CD4-positive, alpha-beta T cell (primary cell): ENCODE measurements at places on chromosomes 7 and 10. TPM values are rescaled to one million over a fixed set of nuclear protein-coding genes. Genes with fewer than 3 reads are reported as not detected.
A peak's percentile ranks its signal among the peaks of the same experiment; 100 is the strongest.

GRCh38 chr10:59587083-59587755 lies 122.4 kb downstream of the SLC16A9 start:
- H3K4me1 ChIP-seq, result no peaks in the 10 kb centered on the region
- H3K36me3 ChIP-seq, result no peaks in the 10 kb centered on the region
- no peak for DNase-seq
- no peak overlapping the region for H3K4me3 ChIP-seq
- peaks cover 5% of the 10 kb centered on the region for H3K27me3 ChIP-seq

DNA sequence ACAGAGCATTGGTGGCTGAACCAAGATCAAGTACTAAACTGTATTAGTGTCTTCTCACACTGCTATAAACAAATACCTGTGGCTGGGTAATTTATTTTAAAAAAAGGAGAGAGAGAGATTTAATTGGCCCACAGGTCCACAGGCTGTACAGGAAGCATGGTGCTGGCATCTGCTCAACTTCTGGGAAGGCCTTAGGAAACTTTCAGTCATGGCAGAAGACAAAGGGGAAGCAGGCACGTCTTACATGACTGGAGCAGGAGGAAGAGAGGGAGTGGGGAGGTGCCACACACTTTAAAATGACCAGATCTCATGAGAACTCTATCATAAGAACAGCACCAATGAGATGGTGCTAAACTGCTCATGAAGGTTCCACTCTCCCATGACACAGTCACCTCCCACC lies 95.2 kb upstream of the JCAD start:
- no peak overlapping the region for H3K4me3 ChIP-seq
- H3K36me3 ChIP-seq, result no peaks in the 10 kb centered on the region
- DNase-seq, result no peak
- H3K27me3 ChIP-seq, result peaks cover 8% of the 10 kb centered on the region

GRCh38 chr7:158028290-158028941 lies 559.2 kb downstream of the PTPRN2 start:
- H3K27me3 ChIP-seq, result no peaks in the 10 kb centered on the region
- no peak overlapping the region for H3K4me3 ChIP-seq
- H3K36me3 ChIP-seq, result no peaks in the 10 kb centered on the region
- H3K4me1 ChIP-seq, result no peaks in the 10 kb centered on the region

DNA sequence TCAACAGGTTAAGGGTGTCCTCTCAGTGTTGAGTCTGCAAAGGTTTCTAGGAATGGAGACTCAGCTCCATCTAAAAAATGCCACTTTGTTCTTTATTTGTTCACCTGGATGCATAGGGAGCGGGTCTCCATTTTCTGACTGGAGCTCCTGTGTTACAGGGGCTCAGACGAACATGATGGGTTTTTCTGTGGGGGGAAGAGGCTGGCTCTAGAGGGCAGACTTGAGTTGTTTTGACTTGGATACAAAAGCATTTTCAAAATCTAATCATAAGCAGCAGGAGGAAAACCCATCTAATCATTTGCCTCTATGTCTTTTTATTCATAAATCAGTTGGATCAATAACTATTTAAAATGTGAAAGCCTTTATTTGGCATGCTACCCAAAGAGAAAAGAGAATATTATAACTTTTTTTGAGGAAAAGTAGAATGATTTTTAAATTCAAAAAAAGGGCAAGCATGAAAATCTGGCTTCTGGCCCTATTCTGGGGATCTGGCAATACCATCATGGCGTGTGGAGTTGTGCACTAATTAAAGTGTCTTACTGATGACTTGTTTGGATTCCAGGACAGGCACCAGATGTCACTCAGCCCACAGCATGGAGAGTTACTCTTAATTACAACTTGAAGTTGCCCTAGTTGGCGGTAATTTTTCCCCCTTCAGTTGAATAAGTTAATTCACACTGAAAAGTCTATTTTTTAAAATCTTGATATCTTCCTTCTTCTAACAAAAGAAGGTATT lies 594.9 kb downstream of the REEP3 start:
- no peak overlapping the region for H3K27ac ChIP-seq
- DNase-seq, result no peak
- no peak overlapping the region for H3K4me3 ChIP-seq
- no peaks in the 10 kb centered on the region for H3K36me3 ChIP-seq
- H3K4me1 ChIP-seq, result no peaks in the 10 kb centered on the region
- H3K27me3 ChIP-seq, result no peaks in the 10 kb centered on the region

DNA sequence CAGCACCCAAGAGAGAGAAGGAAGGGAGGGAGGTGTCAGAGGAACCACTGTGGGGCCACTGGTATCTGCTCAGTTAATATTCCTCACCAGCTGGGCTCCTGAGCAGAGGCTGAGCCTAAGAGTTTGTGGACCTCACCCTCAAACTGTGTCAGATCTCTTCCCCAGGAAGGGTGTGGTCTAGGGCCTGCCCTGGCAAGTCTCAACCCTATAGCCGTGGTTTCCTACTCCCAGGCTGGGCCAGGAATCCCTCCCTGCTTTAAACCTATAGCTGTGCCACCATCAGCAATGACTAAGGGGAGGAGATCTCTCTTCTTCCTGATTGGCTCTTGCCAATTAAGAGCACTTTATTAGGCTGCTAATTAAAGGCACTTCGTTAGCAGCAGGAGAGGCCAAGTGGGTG lies 29.9 kb downstream of the POLL start:
- H3K27ac ChIP-seq, result no peak overlapping the region
- H3K4me1 ChIP-seq, result peaks cover 19% of the 10 kb centered on the region
- no peak overlapping the region for H3K4me3 ChIP-seq
- H3K36me3 ChIP-seq, result peaks cover 3% of the 10 kb centered on the region

GRCh38 chr10:99766302-99766681 lies 16.1 kb upstream of the ABCC2 start:
- no peaks in the 10 kb centered on the region for H3K4me1 ChIP-seq
- no peak overlapping the region for H3K27ac ChIP-seq
- no peak overlapping the region for H3K4me3 ChIP-seq
- DNase-seq, result no peak

DNA sequence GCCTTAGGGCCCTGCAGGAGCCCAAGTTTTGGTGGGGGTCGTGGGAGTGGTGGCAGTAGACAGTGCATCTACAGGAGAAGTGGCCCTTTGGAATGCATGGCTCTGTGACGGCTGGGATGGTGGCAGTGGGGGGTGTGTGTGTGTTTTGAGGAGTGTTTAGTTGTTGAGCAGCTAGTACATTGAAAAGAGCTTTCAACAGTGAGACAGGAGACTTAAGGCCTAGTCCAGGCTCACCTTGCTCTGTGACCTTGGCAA lies 27.1 kb downstream of the ZNF775 start:
- peaks cover 34% of the 10 kb centered on the region for H3K4me1 ChIP-seq
- DNase-seq, result peak; percentile 42
- no peaks in the 10 kb centered on the region for H3K27me3 ChIP-seq
- H3K36me3 ChIP-seq, result peaks cover 22% of the 10 kb centered on the region
- peak overlapping the region; percentile 88 for H3K27ac ChIP-seq

DNA sequence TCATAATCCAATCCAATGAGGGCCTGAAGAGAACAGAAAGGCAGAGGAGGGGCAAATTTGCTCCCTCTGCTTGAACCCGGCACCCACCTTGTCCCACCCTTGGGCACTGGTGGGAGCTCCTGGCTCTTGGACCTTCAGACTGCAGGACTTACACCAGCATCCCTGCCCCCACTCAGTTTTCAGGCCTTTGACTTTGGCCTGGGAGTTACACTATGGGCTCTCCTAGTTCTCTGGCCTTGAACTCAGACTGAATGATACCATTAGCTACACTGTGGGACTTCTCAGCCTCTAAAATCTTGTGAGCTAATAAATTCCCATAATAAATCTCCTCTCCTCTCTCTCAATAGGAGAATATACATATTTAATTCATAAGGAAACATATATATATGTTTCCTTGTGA lies 114.4 kb downstream of the AHR start:
- no peak overlapping the region for H3K4me3 ChIP-seq
- no peak overlapping the region for H3K27ac ChIP-seq
- H3K27me3 ChIP-seq, result no peaks in the 10 kb centered on the region
- H3K36me3 ChIP-seq, result no peaks in the 10 kb centered on the region

GRCh38 chr7:27423290-27423689 lies 180.7 kb downstream of the EVX1 start:
- no peak overlapping the region for H3K27ac ChIP-seq
- no peaks in the 10 kb centered on the region for H3K36me3 ChIP-seq
- H3K27me3 ChIP-seq, result no peaks in the 10 kb centered on the region
- H3K4me3 ChIP-seq, result no peak overlapping the region
- H3K4me1 ChIP-seq, result no peaks in the 10 kb centered on the region
- no peak for DNase-seq

DNA sequence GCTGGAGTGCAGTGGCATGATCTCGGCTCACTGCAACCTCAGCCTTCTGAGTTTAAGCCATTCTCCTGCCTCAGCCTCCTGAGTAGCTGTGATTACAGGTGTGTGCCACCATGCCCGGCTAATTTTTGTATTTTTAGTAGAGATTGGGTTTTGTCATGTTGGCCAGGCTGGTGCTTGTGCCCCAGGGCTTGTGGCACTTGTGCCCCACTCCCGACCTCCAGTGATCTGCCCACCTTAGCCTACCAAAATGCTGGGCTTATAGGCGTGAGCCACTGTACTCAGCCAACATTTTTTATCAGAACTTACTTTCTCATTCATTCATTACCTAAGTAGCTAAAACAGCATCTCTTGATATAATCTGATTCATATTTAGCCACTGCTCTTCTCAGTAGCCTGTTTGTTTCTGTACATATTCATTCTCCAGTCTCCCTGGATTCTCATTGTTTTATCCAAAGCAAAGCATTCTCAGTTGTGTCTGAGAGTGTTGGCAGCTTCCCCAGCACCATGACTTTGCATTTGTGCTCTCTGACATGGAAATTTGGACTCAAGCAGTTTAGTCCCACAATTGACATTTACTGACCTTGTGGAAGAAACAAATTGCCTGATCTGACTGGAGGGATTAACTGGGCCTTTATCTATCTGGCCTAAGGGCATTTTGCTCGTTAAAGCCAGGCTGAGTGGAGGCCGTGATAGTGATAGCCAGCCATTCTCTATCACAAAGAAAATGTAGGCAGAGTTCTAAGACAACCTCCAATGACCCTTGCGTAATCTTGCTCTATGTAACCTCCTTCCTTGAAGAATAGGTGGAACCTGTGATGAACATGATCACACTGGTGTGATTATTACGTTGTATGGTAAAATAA lies 44.9 kb downstream of the AKR1B15 start:
- no peak overlapping the region for H3K27ac ChIP-seq
- no peaks in the 10 kb centered on the region for H3K27me3 ChIP-seq
- no peaks in the 10 kb centered on the region for H3K36me3 ChIP-seq
- H3K4me3 ChIP-seq, result no peak overlapping the region

GRCh38 chr10:81569488-81569887 lies 305.5 kb upstream of the NRG3 start:
- no peak overlapping the region for H3K4me3 ChIP-seq
- no peaks in the 10 kb centered on the region for H3K4me1 ChIP-seq
- no peaks in the 10 kb centered on the region for H3K27me3 ChIP-seq
- H3K36me3 ChIP-seq, result no peaks in the 10 kb centered on the region
- no peak overlapping the region for H3K27ac ChIP-seq

Gene SPDYE16
- total RNA-seq, result not detected

Gene AHR
- 95.2 TPM for total RNA-seq
